ENCODE measurements at places on chromosomes 12 and 14.

DNA sequence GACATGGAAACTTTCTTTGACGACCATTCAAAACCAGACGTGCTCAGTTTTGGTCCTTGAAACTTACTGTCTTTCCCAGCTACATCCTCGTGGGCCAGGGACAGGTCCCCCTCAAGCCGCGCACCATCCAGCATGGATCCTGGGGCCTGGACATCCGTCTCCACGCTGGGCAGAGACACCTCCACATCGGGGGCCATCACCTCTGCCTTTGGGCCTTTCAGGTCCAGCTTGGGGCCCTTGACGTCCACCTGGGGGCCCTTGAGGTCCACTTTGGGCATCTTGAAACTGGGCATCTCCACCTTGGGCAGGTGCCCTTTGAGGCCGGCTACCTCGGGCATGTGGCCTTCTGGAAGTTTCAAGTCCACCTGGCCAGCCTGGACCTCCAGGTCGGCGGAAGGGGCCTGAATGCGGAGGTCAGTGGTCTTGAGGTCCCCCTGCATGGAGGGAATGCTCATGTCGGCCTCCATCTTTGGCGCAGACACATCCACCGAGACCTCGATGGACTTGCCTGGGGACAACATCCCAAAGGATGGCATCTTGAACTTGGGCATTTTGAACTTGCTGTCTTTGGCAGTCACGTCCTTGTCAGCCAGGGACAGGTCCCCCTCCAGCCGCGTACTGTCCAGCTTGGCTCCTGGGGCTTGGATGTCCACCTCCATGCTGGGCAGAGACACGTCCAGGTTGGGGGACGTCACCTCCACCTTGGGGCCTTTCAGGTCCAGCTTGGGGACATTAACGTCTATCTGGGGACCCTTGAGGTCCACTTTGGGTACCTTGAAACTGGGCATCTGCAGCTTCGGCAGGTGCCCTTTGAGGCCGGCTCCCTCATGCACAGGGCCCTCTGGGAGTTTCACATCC is 17.1 kb downstream of the PLD4 start:
- DNase-seq, result no peak

GRCh38 chr14:101878211-101878821 is 86.1 kb upstream of the DYNC1H1 start:
- no peak for DNase-seq

- DNase-seq, result no peak
Measured at GRCh38 chr12:110705309-110705708, 16.4 kb upstream of the HVCN1 start.

DNA sequence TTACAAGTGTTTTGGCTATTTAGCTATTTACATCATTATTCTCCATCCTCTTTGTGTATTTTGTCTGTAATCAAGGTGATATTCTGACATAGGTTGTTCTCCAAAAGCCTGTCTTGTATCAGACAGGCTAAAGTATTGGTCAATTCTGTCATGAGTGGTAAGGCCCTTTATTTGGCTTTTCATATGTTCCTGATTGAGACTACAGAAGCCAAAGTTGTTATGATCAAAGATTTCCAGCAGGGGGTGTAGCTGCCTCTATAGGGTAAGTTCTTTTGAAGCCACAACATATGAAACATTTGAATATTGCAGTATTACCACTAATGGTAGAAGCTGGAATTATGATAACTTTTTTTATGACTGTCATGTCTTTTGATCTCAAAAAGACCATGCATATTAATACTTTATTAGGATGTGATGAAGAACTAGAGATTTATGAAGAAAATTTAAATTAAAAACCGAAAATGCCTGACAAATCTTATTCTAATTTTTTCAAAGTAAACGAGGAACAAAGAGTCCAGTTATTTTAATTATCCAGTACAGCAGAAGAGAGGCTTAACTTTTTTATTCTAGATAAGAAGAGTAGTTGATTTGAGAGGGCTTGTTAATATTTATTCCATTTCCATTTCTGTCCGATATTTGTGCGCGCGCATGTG is 3.4 kb upstream of the ARHGAP5 start:
- DNase-seq, result no peak

DNA sequence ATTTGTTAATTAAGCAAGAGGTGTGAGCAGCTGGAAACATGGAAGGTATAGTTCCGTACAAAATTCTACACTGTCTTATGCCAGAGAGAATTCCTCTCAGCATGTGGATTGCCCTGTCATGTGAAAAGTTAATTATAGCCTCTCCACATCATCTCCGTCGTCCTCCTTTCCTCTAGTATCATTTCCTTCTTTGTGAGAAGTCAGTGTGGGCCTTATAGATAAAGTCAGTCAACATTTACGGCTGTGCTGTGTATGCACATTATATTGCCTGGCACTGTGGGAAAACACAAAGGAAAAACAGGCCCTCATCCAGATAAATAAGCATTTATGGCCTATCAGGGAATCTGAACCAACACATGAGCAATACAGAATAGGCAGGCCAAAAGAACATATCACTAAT is 236.6 kb downstream of the SEC23A start:
- DNase-seq, result no peak

- peak; percentile 6 for DNase-seq
Measured at GRCh38 chr12:138898-139534, 72.4 kb downstream of the IQSEC3 start.

- no peak for DNase-seq
Measured at GRCh38 chr14:61805451-61805850, 43.2 kb downstream of the SNAPC1 start.

GRCh38 chr12:121451961-121452339 is 52.0 kb downstream of the RNF34 start:
- DNase-seq, result no peak

DNA sequence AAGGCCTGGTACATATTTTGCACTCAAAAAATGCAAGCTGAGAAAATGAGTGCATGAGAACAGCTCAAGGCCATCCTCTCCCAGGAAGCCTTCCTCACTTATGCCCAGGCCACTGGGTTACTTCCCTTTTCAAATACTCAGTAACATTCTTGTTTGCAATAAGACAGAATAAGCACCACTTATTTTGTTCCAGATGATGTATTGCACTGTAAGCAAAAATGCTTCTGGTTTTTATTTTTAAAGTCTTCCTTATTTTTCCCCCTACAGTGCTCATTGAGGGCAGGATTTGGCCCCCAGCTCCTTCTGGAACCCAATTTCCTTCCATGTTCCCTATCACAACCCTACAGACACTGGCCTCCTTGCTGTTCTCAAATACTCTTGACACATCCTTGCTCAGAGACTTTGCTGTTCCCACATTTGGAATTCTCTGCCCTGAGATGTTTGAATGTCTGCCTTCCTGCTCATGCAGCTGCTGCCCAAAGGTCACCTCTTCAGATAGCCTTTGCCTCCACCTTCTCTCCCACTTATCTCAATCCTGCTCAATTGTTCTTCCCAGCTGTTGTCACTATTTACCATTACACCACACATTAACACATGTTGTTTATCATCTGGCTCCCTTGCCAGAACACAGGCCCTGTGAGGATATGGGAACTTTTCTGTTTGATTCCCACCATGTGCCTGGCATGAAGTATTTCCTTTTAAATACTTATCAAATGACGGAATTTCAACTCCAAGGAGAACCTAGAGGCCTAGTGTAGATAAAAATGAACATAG is 49.9 kb downstream of the IFNG start:
- no peak for DNase-seq

GRCh38 chr14:102096569-102097188 is 9.8 kb upstream of the HSP90AA1 start:
- DNase-seq, result peak; percentile 13

GRCh38 chr12:88083634-88084033 is 54.4 kb upstream of the C12orf50 start:
- DNase-seq, result no peak

DNA sequence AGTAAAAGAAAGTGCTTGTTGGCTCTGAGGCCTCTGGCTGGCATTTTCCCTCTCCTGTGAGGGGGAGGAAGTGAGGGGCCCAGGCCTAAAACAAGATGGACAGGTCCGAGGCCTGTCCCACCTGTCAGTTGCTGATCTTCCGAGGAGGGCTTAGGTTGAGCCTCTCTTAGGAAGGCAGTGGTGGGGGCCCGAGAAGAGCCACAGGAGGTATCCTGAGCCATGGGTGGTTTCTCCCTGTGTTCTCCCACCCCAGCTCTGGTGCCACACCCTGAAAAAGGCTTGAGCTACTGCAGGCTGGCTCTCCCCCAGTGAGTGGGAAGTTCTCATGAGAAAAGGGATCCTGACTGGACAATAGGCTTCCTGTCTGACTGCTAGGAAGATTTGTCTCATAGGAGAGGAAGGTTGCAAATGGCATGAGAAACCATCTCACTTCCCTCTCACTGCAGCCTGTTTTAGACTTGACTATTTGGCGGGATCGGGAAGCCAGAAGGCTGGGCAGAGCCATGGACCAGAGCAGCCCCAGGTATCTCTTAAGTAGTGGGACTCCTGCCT is 72.1 kb upstream of the SRSF5 start:
- DNase-seq, result no peak

DNA sequence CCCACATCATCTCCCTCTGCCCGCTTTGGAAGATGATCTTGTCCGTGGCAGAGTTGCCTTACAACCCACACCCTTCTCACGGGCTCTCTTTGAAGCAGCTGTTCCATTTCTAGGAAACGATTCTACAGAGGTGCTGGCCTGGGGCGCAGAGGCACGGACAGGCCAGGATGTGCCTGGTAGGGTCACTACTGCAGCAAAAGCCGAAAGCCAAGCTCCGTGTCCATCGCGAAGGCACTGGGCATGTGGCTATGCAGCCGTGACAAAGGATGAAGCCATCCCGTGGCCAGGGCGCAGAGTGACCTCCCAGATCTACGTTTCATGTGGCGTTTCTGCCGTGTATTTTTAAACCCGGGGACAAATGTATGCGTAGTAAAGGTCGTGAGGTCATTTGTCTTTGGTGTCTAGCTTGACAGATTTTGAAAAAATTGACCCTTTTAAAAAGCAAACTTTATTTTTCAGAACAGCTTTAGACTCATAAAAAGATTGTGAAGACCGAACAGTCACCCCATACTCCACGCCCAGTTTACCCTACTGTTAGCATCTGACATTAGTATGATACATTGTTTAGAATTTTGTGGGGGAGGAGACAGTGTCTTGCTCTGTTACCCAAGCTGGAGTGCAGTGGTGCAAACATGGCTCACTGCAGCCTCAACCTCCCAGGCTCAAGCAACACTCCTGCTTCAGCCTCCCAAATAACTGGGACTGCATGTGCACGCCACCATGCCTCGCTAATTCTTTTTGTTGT is 40.4 kb upstream of the NCOR2 start:
- no peak for DNase-seq

GRCh38 chr14:32512813-32513212 is 183.7 kb downstream of the AKAP6 start:
- DNase-seq, result no peak

DNA sequence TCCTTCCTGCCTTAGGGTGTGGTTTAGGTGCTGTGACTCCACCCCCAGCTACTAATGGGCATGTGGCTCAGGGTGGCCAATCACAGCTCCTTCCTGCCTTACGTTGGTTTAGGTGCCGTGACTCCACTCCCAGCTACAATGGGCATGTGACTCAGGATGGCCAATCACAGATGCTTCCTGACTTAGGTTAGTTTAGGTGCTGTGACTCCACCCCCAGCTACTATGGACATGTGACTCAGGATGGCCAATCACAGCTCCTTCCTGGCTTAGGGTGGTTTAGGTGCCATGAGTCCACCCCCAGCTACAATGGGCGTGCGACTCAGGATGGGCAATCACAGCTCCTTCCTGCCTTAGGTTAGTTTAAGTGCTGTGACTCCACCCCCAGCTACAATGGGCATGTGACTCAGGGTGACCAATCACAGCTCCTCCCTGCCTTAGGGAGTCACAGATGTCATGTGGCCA is 163.9 kb downstream of the TBX5 start:
- DNase-seq, result no peak

DNA sequence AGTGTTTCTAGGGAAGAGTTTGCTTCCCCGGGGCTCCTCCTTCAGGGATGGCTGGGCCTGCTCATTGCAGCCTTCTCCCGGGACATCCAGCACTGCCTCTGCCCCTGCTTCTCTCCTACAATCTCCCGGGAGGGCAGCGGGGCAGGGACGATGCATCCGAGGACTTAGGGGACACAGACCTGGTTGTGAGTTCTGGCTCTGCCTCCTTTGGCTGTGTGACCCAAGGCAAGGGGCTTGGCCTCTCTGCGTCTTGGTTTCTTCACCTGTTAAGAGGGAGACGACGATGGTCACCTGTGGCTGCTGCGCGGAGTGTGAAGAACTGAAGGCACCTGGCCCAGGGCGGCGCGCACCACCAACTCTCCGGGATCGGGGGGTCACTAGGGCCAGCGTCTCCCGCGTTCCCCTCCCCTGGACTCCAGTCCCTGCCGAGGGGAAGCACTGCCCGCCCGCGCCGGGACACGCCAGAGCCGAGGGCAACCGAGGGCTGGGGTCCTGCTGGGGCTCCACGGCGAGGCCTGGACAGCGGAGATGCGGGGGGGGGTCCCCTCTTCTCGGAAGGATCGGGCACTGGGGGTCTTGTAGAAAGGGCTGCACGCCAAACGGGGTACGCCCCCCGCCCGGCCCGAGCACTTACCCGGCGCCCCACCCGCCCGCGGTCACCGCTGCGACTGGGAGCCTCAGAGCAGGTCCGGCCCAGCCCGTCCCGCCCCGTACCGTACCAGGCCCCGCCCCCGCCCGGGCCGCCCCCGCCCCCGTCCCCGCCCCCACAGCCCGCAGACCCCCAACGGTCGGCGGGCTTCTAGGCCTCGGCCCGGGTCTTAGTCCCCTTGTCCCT is at the start of gene HVCN1:
HVCN1 (minus strand) TSS at position 670 of the 835 bp plus-strand sequence. CDS start 5,870 bp downstream, outside the sequence.
- no peak for DNase-seq

DNA sequence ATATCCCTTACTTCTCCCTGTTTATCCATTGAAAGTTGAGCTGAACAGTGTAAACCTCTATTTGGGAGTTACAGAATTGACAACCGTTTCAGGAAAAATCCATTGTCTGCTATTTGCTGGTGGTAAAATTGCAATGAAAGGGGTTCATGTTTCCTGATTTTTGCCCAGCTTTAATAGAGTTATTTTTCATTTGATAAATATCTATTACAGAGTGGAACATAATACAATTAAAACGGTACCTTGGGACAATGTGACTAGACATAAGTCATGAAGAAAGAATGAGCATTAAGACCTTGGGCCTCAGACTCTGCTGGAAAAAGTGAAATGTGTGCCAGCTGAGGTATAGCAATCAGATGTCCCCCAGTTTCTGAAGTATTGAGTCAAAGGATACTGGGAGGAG is 13.1 kb downstream of the PTPRR start:
- DNase-seq, result no peak

DNA sequence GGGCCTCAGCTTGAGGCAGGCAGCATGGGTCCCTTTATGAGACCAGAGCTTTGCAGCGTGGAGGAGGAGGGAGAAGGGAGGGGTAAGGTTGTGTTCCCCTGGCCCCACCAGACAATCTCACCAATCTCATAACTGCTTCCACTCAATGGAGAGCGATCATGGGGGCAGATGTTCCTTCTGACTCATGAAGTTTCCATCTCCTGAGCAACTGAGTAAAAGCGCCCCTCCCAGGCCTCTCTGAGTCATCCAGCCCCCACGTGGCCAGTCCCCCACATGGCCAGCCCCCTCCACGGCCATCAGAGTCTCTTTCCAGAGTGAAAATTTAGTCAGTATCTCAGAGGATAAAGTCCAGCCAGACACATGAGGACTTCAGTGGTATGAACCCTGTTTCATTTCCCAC is 39.2 kb upstream of the PLXNC1 start:
- DNase-seq, result no peak

- DNase-seq, result no peak
Measured at GRCh38 chr14:41609704-41610183, 3.1 kb downstream of the LRFN5 start.

GRCh38 chr12:25013061-25013460 is 64.2 kb upstream of the BCAT1 start:
- no peak for DNase-seq

- no peak for DNase-seq
Measured at GRCh38 chr12:31471051-31471450, 119.9 kb downstream of the DENND5B start.

GRCh38 chr12:2492236-2492635 is 302.5 kb upstream of the FKBP4 start:
- no peak for DNase-seq

- no peak for DNase-seq
Measured at GRCh38 chr14:102778338-102779083, 1.3 kb downstream of the TRAF3 start.

Data from bone marrow (tissue), 2 donors.